ENCODE measurements at places on chromosomes 1 and 21.

- DNase-seq = no peak
Measured at GRCh38 chr1:110873856-110874255, 908 bp downstream of the CD53 start.

- DNase-seq = no peak
Measured at GRCh38 chr1:18353992-18354391, 126.7 kb upstream of the KLHDC7A start.

DNA sequence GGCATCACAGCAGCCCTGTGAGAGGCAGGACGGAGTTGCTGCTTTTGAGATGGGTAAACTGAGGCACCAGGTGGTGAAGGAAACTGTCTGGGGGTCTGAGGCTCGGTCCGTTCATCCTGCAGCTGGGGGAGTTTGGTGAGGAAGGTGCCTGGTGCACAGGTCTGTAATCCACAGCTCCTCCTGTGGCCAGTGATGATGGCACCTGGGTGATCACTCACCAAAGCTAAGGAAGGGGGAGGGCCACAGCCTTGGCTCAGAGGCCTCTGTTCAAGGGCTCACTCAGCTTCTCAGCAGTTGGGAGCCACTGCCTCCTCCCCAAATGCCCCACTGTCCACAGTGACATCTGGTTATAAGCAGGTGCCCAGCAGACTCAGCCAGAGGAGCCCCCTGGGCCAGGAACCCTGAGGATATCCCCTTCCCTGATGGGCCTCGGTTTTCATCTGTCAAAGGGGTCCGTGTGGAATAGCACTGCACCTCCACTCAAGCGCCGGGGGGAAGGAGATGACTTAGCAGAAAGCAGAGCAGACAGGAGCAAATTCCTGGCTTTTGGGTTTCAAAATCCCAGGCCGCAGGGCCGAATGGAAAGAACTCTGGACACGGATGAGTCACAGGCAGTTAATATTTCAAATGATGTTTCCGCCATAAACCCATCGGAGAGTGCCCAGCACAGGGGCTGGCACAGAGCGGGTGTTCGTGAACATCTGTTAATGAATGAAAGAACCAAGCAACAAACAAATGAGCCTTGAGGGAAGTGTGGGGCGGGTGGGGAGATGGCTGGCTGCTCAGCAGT lies 82.8 kb downstream of the DMRTB1 start:
- DNase-seq = peak; percentile 78

DNA sequence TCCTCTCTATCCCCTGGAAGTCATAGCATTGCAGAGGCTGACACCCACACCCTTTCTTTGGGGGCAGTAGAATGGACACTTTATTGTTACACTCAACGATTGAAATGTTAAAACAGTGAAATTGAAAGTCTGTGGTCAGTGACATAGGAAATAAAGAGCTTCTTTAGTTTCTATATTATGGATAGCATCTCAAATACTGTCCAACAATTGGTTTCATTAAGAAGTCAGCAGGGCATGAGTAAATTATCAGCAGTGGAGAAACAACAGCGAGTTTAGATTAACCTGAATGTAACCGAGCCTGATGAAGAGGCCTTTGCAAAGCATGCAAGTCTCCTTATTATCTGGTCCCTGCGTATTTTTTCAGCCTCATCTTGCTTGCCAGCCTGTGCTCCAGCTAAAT lies 350.7 kb downstream of the NTNG1 start:
- DNase-seq = no peak

GRCh38 chr1:82628887-82629286 lies 828.2 kb downstream of the ADGRL2 start:
- no peak for DNase-seq

DNA sequence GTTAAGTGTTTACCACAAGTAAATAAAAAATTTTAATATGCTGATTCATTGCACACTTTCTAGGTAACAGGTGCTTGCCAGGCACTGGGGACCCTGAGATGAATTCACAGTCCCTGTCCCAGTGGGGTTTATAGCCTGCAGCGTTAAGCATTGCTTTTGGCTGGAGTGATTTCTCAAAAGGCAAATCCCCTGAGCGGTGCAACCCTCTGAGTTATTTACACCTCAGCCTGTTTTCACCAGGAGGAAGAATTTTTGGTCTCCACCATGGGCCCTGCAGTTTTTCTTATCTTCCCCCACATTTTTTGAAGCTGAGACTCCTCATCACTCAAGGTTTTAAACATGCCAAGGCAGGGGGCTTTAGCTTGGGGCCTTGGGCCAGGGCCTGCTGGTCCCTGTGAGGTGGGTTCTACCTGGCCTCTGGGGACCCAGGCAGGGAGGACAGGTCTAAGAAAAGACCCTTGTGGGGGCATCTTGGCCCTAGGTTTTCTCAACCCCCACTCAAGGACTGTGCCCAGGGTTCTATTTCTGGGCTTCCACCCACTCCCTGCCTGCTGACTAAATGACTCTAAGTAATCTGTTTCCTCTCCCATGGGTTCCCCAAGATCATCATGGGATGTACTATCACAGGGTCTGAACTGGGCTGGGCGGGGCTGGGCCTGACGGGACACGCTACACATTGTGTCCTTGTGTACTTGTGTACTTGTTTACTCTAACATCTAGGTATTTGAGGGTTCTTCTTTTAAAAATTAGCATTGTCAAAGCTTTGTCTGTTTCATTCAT lies 10.2 kb upstream of the CHIT1 start:
- no peak for DNase-seq

DNA sequence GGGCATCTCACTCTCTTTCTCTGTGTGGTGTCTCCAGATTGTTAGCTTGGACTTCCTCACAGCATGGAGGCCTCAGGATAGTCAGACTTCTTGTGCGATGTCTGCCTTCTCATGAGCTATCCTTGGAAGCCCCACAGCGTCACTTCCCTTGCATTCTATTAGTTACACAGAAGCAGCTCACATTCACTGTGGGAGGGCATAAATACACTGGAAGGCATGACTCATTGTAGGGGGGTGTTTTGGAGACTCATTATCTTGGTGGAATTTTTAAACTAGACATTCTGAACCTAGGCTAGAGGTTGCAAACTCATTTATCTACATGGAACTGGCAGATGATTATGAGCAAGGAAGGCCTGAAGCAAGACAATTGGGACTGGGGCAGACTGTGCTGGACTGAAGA lies 21.4 kb upstream of the FASLG start:
- DNase-seq = no peak

DNA sequence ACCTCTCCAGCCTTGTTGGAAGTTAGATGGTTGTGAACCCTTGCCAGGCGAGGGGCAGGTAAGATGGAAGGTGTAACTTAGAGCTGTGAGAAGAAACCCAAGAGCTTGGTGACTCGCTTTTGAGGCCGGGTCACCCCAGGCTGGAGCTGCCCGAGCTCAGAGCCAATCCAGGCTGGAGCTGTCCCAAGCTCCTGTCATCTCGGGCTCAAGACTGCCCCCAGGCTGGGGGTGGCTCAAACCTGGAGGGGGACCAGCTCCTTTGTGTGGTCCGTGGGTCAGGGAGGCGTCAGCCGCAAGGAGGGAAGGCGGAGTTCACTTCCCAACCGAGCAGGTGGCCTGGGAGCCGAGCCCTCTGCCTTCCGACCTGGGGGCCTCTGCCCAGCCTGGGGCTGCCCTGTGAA lies 2.0 kb downstream of the HUNK start:
- DNase-seq = no peak

- DNase-seq = peak; percentile 65
Measured at GRCh38 chr21:21907271-21907670, 909.1 kb downstream of the NCAM2 start.

- DNase-seq = no peak
Measured at GRCh38 chr1:59292562-59292961, 4.3 kb upstream of the FGGY start.
